ENCODE measurements at places on chromosomes 1 and 21. TPM values are rescaled to one million over a fixed set of nuclear protein-coding genes. Genes with fewer than 3 reads are reported as not detected.
A peak's percentile ranks its signal among the peaks of the same experiment; 100 is the strongest.

DNA sequence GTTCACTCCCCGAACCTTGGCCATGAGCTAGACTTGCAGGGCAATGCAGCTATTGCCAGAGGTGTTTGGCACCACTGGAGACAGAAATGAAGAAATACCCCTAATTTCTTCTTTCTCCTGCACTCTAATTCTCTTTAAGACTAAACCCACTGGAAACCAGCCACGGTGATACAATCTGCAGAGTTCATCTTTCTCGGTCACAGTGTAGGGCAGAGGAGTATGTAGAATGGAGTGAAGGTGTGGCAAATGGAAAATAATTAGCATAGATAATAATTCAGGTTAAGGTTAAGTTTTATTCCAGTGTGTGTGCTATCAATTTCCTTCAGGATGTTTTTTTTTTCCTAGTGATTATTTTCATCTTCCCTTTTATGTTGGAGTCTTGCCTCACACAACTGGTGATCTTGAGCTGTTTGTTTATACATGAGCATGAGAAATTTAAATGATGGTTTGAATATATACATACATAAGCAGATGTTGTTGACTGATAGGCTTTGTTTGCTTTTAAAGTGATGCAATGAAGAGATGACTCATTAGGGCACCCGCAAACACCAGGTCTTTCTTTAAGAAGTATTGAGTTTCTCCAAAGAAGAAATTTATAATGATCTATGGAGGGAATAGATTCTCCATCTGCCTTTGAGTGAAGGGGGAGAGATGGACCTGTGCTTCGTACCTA lies 81.9 kb downstream of the SPATA17 start:
- no peaks in the 10 kb centered on the region for H3K36me3 ChIP-seq
- H3K27me3 ChIP-seq: no peaks in the 10 kb centered on the region
- H3K27ac ChIP-seq: no peak overlapping the region
- DNase-seq: no peak
- no peak overlapping the region for H3K4me3 ChIP-seq
- H3K4me1 ChIP-seq: no peaks in the 10 kb centered on the region

DNA sequence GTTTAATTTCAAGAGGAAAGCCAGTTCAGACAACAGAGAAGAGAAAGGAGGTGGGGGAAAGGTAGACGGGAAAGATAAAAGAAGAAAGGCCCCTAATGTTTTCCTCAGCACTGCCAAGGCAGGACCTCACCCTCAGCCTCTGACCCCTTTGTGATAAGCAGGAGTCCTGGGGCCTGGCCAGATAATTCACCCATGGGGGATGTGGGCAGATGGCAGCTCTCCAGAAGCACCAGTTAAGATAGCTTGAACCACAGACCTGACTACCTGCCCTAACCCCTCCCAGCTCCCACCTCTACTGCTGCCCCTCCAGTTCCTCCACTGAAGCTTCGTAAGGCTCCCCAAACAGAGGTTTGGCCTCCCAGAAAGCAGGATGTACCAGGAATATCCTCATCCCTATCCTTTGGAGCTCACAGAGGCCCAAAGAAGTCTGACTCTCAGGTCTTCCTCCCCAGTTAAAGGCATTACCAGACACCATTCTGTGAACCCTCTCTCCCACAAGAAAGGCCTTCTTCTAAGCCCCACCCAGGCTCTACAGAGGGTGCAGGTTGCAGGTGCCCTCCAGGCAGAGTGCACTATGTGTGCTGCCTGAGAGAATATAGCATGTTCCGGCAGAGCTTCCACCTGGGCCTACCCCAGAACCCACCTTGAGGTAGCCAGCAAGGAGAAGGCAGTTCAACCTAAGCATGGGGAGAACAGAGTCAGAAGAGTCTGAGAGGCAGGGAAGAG lies 9.2 kb upstream of the SNAPIN start:
- no peaks in the 10 kb centered on the region for H3K27me3 ChIP-seq
- peak; percentile 43 for DNase-seq
- H3K4me1 ChIP-seq: peaks cover 49% of the 10 kb centered on the region
- H3K27ac ChIP-seq: peak overlapping the region; percentile 84
- peaks cover 34% of the 10 kb centered on the region for H3K36me3 ChIP-seq

- no peak overlapping the region for H3K4me3 ChIP-seq
- DNase-seq: no peak
- no peak overlapping the region for H3K27ac ChIP-seq
Observed at GRCh38 chr1:76501136-76501535, 366.1 kb upstream of the ST6GALNAC5 start.

DNA sequence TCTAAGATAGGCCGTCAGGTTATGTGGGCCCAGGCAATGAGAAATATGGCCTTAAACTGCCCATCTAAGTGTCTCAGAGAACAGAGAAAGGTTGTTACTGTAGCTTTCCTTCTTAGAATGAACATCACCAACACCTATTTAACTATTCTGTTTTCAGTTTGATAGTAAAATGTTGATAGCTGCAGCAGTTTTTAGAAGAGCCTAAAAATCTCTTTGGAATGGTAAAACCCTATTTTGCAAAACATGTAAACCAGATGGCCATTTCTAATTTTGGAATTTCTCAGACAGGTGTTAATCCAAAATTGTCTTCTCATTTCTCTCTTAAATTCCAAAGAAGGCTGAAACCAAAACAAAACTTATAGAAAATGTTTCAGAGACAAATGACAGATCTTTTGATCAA lies 57.5 kb downstream of the DIPK1A start:
- H3K27ac ChIP-seq: peak overlapping the region; percentile 80
- DNase-seq: no peak
- no peak overlapping the region for H3K4me3 ChIP-seq
- H3K4me1 ChIP-seq: peaks cover 27% of the 10 kb centered on the region
- no peaks in the 10 kb centered on the region for H3K27me3 ChIP-seq

GRCh38 chr1:226064816-226065248 lies 2.3 kb downstream of the H3-3A start:
- H3K4me3 ChIP-seq: peak overlapping the region; percentile 100
- H3K27ac ChIP-seq: peak overlapping the region; percentile 7
- H3K36me3 ChIP-seq: peaks cover 57% of the 10 kb centered on the region

DNA sequence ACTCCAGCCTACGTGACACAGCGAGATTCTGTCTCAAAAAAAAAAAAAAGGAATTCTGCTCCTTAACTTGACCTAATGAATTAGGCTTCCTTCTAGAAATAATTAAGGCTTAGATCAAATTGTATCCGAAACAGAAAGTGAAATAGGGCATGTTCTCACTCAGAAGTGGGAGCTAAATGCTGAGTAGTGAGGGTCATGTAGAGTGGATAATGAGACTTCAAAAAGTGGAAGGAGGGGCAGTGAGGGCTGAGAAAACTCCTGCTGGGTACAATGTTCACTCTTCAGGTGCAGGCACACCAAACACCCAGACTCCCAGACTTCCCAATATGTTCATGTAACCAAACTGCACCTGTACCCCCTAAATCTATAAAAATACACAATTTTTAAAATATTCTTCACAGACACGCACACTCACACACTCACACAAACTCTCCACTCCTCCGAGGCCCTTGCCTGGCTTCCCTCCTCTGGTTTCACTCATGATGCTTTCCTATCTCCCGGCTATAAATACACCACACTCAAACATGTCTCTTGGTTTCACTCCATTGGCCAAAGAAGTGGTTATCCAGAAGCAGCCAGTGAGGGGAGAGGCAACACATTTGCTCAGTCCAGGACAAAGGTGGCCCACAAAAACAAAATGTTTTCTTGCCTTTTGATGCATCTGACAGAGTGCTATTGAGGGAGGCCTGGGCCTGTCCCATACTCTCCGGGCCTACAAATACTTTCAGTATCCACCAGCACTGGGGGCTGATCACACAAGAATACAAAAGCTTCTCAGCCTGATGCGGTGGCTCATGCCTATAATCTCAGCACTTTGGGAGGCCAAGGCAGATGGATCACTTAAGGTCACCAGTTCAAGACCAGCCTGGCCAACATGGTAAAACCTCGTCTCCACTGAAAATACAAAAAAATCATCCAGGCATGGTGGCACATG lies 249.2 kb downstream of the TOMM20 start:
- peak overlapping the region; percentile 1 for H3K27ac ChIP-seq
- H3K36me3 ChIP-seq: peaks cover 5% of the 10 kb centered on the region
- no peak overlapping the region for H3K4me3 ChIP-seq
- H3K27me3 ChIP-seq: no peaks in the 10 kb centered on the region
- DNase-seq: no peak
- peaks cover 88% of the 10 kb centered on the region for H3K4me1 ChIP-seq

DNA sequence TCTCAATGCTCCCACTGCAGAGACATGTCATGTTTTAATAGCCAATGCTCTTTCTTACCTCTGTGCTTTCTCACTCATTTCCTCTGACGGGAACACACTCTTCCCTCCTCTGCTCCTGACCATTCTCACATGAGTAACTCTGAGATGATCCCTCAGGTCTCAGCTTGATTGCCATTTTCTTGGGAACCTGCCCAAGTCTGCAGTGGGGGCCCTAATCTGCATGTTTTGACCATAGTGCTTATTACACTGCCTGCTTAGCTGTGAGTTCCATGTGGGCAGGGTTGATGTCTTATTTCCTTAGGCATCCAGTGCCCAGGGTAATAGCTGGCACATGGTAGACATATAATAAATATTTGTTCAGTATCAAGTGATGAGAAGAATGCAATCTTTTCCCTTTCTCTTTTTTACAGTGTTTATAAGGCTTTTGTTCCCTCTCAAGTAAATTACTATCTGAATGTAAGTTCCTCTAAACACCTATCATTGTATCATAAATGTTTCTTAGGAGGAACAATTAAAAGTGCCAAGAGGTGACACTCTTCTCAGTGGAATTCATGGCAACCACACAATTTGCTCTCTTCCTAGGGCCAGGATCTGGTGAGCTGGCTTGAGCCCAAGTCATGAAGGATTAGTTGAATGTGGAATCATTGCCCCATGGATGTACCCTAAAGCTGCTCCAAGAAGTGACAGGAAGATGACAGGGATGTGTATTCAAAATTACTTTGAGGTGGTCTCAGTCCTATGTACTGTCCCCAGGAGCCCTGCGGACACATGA lies 485.4 kb upstream of the USP24 start:
- DNase-seq: no peak
- no peak overlapping the region for H3K4me3 ChIP-seq
- H3K27ac ChIP-seq: no peak overlapping the region
- no peaks in the 10 kb centered on the region for H3K27me3 ChIP-seq
- H3K36me3 ChIP-seq: no peaks in the 10 kb centered on the region

GRCh38 chr21:36511484-36512220 lies 31.7 kb upstream of the CLDN14 start:
- no peak overlapping the region for H3K27ac ChIP-seq
- H3K4me3 ChIP-seq: no peak overlapping the region

DNA sequence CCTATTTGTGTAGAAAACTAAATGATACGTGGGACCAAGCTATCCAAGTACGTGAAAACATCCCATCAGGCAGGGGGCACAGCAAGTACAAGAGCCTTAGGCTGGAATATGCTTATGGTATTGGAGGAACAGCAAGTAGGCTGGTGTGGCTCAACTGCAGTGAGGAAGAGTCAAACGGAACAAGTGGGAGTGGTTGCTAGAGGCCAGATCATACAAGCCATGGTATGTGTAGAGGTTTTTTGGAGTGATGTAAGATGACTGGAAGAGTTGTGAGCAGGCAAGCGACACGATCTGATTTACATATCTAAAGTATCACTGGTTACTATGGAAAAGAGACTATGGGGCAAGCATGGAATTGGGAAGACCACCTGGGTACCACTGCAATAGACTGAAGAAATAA lies 27.8 kb downstream of the ELK4 start:
- peak; percentile 14 for DNase-seq
- H3K27me3 ChIP-seq: no peaks in the 10 kb centered on the region
- H3K27ac ChIP-seq: no peak overlapping the region
- H3K36me3 ChIP-seq: peaks cover 58% of the 10 kb centered on the region

DNA sequence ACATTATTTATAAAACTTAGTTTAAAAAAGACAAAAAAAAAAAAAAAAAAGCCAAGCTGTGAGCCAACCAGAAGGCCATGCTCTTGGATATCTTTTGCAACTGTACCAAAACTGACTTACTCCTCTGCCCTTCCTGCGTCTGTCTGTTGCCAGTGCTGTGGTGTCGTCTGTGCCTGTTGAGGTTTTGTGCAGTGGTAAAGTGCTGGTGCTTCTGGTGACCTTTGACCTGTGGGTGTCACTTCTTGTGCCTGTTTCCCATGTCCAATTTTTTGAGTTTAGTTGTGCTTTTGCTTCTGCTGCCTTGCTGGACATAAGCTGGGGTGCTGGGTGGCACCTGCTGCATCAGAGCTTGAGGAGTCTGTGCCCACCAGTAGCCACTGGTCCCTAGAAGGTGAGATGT lies 41.4 kb downstream of the RNF187 start:
- no peak for DNase-seq
- no peaks in the 10 kb centered on the region for H3K4me1 ChIP-seq
- H3K36me3 ChIP-seq: peaks cover under 1% of the 10 kb centered on the region
- no peak overlapping the region for H3K27ac ChIP-seq
- H3K27me3 ChIP-seq: peaks cover 14% of the 10 kb centered on the region
- H3K4me3 ChIP-seq: no peak overlapping the region

- H3K27ac ChIP-seq: no peak overlapping the region
- H3K4me1 ChIP-seq: no peaks in the 10 kb centered on the region
- no peak overlapping the region for H3K4me3 ChIP-seq
- no peaks in the 10 kb centered on the region for H3K36me3 ChIP-seq
- DNase-seq: no peak
- no peaks in the 10 kb centered on the region for H3K27me3 ChIP-seq
Observed at GRCh38 chr1:34131396-34132160, 33.5 kb downstream of the CSMD2 start.

GRCh38 chr21:15761507-15762100 lies 31.8 kb downstream of the USP25 start:
- DNase-seq: no peak
- no peaks in the 10 kb centered on the region for H3K27me3 ChIP-seq
- H3K27ac ChIP-seq: no peak overlapping the region
- H3K4me3 ChIP-seq: no peak overlapping the region

- H3K27me3 ChIP-seq: peaks cover 10% of the 10 kb centered on the region
- no peak for DNase-seq
- H3K4me1 ChIP-seq: peaks cover 20% of the 10 kb centered on the region
- H3K4me3 ChIP-seq: peak overlapping the region; percentile 77
Observed at GRCh38 chr1:67053535-67053784, 488 bp downstream of the SLC35D1 start.

CDA gene
- not detected for total RNA-seq

NID1 gene
- total RNA-seq: not detected

MOB3C gene
- total RNA-seq: 20.1 TPM

TDRD5 gene
- total RNA-seq: not detected

MROH9 gene
- total RNA-seq: not detected

ADGRL4 gene
- total RNA-seq: not detected

IGSF9 gene
- not detected for total RNA-seq

DCLRE1B gene
- total RNA-seq: 19.6 TPM

Data from activated CD8-positive, alpha-beta T cell treated with anti-CD3 and anti-CD28 coated beads, Interleukin-2, amount 10 ng/mL, durations not matched to agents 7 days and 5 days (primary cell).